ENCODE measurements at places on chromosomes 1 and 21. TPM values are rescaled to one million over a fixed set of nuclear protein-coding genes. Genes with fewer than 3 reads are reported as not detected.
A peak's percentile ranks its signal among the peaks of the same experiment; 100 is the strongest.

Gene SPATA1
- 1.7 TPM for total RNA-seq

DNA sequence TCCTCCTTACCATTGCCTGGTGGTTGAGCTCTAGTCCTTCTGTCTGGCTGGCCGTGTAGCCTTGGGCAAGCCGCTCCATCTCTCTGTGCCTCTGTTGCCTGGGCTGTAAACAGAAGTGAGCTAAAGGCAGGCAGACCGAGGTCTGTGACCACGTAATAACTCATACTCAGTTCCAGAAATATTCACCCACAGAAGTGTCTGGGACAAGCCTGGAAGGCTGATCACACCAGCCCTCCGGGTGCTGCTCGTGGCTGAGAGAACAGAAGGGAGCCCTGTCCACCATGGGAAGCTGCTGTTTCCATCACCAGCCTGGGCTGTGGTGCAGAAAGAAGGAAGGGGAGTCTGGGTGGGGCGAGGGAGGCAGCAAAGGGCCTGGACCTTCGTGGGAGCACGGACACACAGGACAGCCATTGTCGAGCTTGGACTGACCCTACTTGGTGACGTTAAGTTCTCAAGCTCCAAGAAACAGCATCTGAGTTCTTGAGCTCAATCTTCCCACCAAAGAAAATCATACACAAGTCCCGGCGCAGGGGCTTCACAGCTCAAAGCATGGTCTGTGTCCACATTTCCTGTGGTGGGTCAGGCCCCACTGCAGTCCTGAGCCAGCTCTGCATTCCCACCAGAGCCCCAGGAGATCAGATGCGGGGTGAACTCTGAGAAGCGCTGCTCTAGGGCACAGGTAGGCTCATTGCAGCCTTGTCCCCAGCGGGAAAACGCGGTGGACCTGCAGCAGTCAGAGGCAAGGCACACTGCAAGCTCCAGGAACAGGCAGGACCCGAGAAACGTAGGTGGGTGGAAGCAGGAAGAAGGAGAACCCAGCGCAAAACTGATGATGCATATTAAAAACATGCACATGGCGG lies 61.8 kb downstream of the RUNX3 start:
- no peak overlapping the region for H3K27ac ChIP-seq
- peaks cover 28% of the 10 kb centered on the region for H3K27me3 ChIP-seq
- H3K36me3 ChIP-seq = no peaks in the 10 kb centered on the region
- no peaks in the 10 kb centered on the region for H3K4me1 ChIP-seq

Gene OR2T33
- total RNA-seq = not detected

DNA sequence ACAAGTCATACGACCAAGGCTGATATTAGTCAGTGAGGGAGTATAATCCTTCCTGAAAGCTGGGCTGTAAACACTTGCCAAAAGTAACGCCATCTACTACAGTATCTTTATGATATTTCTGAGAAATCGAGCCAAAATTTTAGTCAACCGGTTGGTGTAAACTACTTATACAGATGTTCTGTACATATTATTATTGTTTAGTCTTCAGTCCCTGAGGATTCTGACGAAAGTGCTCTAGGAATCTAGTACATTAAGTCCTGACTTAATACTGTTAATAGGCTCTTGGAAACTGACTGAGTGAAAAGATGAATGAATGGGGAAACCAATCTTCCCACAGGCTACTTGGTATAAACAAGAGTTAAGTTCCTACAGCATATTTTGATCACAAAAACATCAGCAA lies 274.3 kb downstream of the USP25 start:
- H3K27me3 ChIP-seq = no peaks in the 10 kb centered on the region
- no peak overlapping the region for H3K27ac ChIP-seq
- no peak overlapping the region for H3K4me3 ChIP-seq

DNA sequence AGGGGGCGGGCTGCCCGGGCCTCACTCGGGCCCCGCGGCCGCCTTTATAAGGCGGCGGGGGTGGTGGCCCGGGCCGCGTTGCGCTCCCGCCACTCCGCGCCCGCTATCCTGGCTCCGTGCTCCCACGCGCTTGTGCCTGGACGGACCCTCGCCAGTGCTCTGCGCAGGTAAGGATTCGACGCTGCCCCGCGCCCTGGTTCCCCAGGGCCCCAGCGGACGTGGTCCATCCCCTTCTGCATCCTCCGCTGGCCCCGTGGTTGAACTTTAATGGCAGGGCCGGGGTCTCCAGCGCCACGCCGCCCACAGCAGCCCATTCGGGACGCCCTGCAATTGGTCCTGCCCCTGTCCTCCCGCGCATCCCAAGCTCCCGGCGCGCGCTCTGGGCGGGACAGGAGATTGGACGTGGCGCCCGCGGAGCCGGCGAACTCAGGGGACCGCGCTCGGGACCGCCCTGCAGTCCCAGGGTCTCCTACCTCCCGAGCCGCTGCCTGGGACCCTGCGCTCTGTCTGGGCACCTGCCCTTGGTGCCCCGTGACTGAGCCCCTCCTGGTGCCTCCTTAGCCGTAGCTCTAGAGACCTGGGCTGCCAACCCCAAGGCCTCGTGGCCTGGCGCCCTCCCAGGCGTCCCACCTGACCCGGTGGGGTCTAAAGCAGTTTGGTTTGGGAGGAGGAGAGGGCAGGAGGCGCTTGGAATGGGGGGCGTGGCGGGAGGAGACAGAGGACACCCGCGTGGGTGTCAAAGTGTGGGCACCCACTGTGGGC lies at the start of gene ALPL:
Gene ALPL, plus strand, starts transcription at position 73 of the 762 bp plus-strand sequence. CDS start 44,659 bp downstream, outside the sequence.
- no peak for DNase-seq
- H3K4me1 ChIP-seq = peaks cover 25% of the 10 kb centered on the region
- peak within 1 kb of the TSS; percentile 38 for H3K4me3 ChIP-seq
- H3K27ac ChIP-seq = no peak within 1 kb of the TSS
- peaks cover 38% of the 10 kb centered on the region for H3K27me3 ChIP-seq

GRCh38 chr1:153567621-153568366 lies 2.1 kb upstream of the S100A2 start:
- no peak for DNase-seq
- no peaks in the 10 kb centered on the region for H3K27me3 ChIP-seq
- H3K4me1 ChIP-seq = peaks cover 65% of the 10 kb centered on the region
- peak overlapping the region; percentile 37 for H3K4me3 ChIP-seq
- H3K36me3 ChIP-seq = no peaks in the 10 kb centered on the region

DNA sequence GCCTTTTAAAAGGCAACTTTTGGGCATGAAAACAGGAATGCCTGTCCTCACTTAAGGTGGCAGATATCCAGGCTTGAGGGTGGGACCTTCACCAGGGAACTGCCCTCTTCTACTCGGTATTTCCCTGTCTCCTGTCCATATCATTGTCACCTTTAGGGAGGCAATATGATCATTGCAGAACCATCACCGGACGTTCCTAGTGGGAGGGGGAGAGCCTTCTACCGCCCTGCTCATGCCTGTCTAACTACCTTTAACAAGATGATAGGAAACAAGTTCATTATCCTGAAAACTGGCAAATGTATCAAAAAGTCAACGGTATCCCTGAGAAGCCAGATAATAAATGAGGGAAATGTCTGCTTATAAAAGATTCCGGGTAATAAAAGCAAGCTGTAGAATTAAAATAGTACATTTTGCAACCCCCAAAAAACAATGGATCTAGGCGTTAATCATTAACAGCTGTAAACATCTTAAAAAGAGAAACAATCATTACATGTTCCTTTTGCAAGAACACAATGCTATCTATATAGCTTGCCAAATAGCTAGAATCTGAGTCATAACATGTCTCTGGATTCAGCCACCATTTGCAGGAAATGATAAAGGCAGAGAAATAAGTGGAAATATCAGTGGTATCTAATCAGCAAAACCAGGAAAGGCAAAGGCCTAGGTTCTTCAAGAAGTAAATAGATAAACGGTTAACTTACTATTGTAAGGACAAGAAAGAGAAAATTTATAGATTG lies 852.9 kb upstream of the ADGRL4 start:
- no peak overlapping the region for H3K4me3 ChIP-seq
- DNase-seq = no peak
- H3K36me3 ChIP-seq = no peaks in the 10 kb centered on the region
- no peaks in the 10 kb centered on the region for H3K27me3 ChIP-seq
- peak overlapping the region; percentile 60 for H3K27ac ChIP-seq
- H3K4me1 ChIP-seq = peaks cover 5% of the 10 kb centered on the region

GRCh38 chr1:185300152-185300551 lies 16.9 kb downstream of the IVNS1ABP start:
- H3K4me1 ChIP-seq = no peaks in the 10 kb centered on the region
- no peak for DNase-seq
- no peak overlapping the region for H3K27ac ChIP-seq
- no peak overlapping the region for H3K4me3 ChIP-seq
- H3K27me3 ChIP-seq = no peaks in the 10 kb centered on the region
- peaks cover 89% of the 10 kb centered on the region for H3K36me3 ChIP-seq

Gene C1orf210
- total RNA-seq = 4.3 TPM

DNA sequence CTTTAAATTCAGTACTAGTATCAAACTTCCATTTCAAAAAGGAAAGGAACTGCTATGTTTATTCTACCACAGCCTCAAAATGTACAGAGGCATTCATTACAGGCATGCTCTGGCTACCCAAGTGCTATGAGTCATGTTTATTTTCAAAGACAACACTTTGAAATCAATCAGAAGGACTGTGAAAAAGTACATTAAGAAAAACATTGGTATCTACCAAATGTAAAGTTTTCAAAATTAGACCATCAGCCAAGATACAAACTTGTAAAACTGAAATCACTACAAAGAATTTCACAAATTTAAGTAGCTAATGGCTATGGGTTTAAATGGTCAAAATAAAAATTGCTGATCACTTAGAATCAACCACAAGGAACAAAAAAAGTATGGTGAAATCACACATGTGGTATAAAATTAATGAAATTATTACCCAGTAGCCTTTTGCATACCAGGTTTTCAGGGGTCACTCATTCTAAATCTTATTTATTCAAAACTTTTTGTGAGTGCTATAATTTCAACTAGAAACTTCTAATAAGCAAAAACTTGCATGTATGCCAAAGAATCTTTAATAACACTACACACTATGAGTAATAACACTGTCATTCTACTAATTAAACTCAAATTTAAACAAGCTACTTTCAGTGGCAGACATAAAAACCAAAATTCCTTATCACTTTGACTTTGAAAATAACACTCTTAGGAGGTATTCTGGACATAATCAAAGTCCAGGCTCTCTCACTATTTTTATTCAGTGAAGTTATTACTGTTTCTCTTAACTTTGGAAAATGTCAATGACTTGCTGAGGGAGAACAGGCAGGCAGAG lies 49.2 kb downstream of the ENAH start:
- H3K4me3 ChIP-seq = no peak overlapping the region
- H3K27me3 ChIP-seq = no peaks in the 10 kb centered on the region
- H3K27ac ChIP-seq = no peak overlapping the region
- H3K4me1 ChIP-seq = peaks cover 21% of the 10 kb centered on the region
- no peaks in the 10 kb centered on the region for H3K36me3 ChIP-seq

DNA sequence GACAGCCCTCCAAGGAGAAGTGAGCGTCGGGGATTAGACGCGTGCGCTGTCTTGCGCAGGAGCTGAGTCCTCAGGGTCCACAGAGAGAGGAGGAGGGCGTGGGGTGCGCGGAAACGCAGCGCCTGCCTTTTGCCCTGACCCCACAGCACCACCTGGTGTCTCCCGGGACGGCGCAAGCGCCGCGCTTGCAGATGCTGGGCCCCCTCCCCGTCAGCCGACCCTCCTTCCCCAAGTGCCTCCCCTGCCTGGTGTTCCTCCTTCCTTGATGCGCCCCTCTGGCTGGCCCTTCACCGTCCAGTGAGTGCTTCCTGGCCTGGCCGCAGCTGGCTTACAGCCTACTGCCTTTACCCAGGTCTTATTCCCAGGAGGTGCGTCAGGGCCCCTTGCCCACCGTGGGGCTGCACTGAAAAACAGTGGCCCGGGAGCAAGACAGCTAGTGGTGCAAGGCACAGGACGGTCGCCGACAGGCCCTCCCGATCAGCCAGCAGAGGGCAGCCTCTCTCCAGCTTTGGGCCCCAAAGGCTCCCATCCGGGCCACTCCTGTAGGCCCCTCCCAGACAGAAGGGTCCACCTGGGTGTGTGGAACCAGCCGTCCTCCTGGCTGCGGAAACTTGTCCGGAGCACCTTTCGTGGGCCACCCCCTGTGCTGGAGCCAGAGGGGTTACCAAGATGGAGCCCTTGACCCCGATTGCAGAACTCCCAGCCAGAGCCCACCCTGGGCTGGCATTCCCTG lies 12.9 kb upstream of the PHLDA3 start:
- H3K4me3 ChIP-seq = peak overlapping the region; percentile 40
- DNase-seq = peak; percentile 93
- H3K27me3 ChIP-seq = no peaks in the 10 kb centered on the region
- peaks cover 31% of the 10 kb centered on the region for H3K36me3 ChIP-seq

- H3K27ac ChIP-seq = no peak overlapping the region
- no peaks in the 10 kb centered on the region for H3K36me3 ChIP-seq
- no peaks in the 10 kb centered on the region for H3K4me1 ChIP-seq
These were observed 211.1 kb downstream of the DUSP10 start for GRCh38 chr1:221530791-221531190.

GRCh38 chr1:200530623-200531261 lies 89.8 kb downstream of the KIF14 start:
- no peak overlapping the region for H3K27ac ChIP-seq
- H3K36me3 ChIP-seq = no peaks in the 10 kb centered on the region
- H3K4me1 ChIP-seq = no peaks in the 10 kb centered on the region
- H3K4me3 ChIP-seq = no peak overlapping the region

- H3K27ac ChIP-seq = no peak overlapping the region
- H3K36me3 ChIP-seq = no peaks in the 10 kb centered on the region
- no peaks in the 10 kb centered on the region for H3K4me1 ChIP-seq
These were observed 404.7 kb upstream of the VAMP3 start for GRCh38 chr1:7366286-7366954.

Gene AKR7A3
- total RNA-seq = 1.7 TPM

DNA sequence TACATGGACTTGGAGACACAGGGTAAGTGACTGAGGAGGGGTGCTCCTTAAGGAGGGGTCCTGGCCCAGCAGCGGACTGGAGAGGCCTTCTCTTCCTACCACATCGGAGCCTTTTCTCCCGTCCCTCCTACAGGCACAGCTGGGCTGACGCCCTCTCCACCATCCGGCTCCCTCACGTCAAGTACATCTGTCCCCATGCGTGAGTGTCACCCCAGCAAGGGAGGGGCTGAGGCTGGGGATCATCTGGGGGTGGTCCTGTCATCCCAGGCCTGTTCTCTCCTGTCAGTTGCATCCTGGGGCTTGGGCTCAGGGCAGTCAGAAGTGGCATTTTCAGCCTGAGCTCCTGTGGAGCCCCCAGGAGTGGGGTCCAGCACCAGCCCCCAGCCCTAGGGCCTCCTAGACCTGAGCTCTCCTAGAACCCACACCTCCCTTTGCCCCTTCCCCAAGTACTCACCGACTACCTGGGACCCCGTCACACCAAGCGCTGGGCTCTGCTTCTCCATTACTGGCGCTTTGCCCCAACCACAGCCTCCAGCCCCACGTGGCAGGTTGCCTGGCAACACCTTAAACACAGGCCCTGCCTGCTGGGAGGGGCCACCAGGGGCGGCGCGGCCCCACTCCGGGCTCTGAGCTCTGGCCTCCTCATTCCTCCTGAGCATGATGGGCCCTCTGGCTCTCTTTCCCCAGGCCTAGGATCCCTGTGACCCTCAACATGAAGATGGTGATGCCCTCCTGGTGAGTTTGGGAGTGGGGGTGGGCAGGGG lies 2.3 kb downstream of the LYPLA2 start:
- H3K27ac ChIP-seq = no peak overlapping the region
- no peak overlapping the region for H3K4me3 ChIP-seq
- H3K36me3 ChIP-seq = peaks cover 57% of the 10 kb centered on the region
- DNase-seq = no peak
- H3K27me3 ChIP-seq = no peaks in the 10 kb centered on the region

- DNase-seq = no peak
- H3K27ac ChIP-seq = no peak overlapping the region
- H3K4me1 ChIP-seq = no peaks in the 10 kb centered on the region
- H3K4me3 ChIP-seq = no peak overlapping the region
- H3K27me3 ChIP-seq = no peaks in the 10 kb centered on the region
These were observed 10.6 kb upstream of the NGF start for GRCh38 chr1:115348636-115349035.

GRCh38 chr1:176696689-176697088 lies 233.7 kb downstream of the PAPPA2 start:
- H3K4me3 ChIP-seq = no peak overlapping the region
- no peak overlapping the region for H3K27ac ChIP-seq
- no peak for DNase-seq
